Naive thymus-derived CD8-positive, alpha-beta T cell (primary cell): ENCODE measurements at places on chromosomes 4 and X. TPM values are rescaled to one million over a fixed set of nuclear protein-coding genes. Genes with fewer than 3 reads are reported as not detected.

Gene SLC6A8
- total RNA-seq: 0.49 TPM

Gene GLRA3
- total RNA-seq: not detected

Gene VCX
- not detected for total RNA-seq

Gene RNF212
- total RNA-seq: 8.5 TPM

Gene CYBB
- 5.6 TPM for total RNA-seq

Gene SMS
- total RNA-seq: 19.2 TPM

Gene HMX1
- total RNA-seq: not detected
